Kidney capillary endothelial cell (primary cell): ENCODE measurements at places on chromosomes 1 and 21.

- no peak for DNase-seq
Observed at GRCh38 chr1:154743526-154744036, 126.5 kb downstream of the KCNN3 start.

DNA sequence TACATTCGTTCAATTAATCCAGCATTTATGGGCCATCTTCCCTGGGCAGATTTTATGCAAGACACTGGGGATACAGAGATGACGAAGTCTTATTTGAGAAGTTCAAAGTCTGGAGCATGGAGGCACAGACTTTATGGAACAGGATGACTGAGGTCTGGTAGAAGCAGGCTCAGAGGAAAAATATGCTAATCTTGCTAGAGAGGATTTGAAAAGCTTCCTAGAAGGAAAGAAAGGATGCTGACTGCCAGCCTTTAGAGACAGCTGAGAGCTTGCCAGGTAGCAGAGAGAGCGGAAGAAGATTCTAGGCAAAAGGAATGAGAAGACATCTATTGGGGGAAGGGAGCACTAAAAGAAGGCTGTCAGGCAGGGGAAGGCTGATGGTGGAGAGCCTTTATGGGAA is 75.5 kb upstream of the ATP5PO start:
- no peak for DNase-seq

- no peak for DNase-seq
Observed at GRCh38 chr1:113325022-113325421, 65.3 kb upstream of the MAGI3 start.

- DNase-seq: no peak
Observed at GRCh38 chr1:15236321-15236721, 10.7 kb upstream of the FHAD1 start.

GRCh38 chr1:223486932-223487886 is 94.0 kb downstream of the CCDC185 start:
- DNase-seq: no peak
